Vagina (tissue), 2 donors: ENCODE measurements at places on chromosomes 11 and 22. TPM values are rescaled to one million over a fixed set of nuclear protein-coding genes. Genes with fewer than 3 reads are reported as not detected.
A peak's percentile ranks its signal among the peaks of the same experiment; 100 is the strongest.

DNA sequence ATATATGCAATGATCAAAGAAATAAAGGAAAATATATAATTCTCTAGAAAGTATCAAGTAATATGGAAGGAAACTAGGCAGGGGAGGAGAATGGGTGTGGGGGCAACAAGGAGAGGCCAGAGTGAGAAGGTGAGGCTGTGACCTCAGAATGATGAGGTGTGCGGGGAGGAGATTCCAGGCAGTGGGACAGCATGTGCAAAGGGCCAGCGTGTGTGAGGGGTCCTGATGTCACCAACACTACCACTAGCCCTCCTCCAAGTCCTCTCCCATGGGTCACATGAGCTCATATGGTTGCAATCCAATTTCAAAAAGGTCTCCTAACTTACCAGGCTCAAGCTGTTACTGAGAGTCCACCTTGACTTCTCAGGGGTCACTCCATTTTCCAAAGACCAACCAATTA is 463.9 kb downstream of the MN1 start:
- H3K36me3 ChIP-seq = no peaks in the 10 kb centered on the region
- H3K4me3 ChIP-seq = no peak overlapping the region
- no peaks in the 10 kb centered on the region for H3K27me3 ChIP-seq
- peak; percentile 60 for DNase-seq

FAT3 gene
- 9.6 TPM for total RNA-seq

DNA sequence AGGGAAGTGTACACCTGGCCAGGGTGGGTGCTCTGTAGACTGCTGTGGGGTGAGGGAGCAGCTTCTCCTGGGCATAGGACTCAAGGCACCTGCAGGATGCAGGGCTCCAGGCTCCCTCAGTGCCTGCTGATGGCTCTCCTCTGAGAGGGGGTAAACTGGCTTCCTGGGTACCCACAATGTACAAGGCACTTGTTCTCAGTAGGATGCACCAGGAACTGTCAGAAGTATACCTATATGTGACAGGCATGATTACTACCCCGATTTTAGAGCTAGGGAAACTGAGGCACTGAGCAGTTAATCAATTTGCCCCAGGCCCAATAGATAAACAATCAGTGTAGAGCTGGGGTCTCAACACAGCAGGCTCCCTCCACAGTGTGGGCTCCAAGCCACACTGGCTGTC is 31.4 kb upstream of the GNAZ start:
- no peaks in the 10 kb centered on the region for H3K4me1 ChIP-seq
- H3K27ac ChIP-seq = no peak overlapping the region
- no peaks in the 10 kb centered on the region for H3K27me3 ChIP-seq
- no peak for DNase-seq

DMC1 gene
- 12.3 TPM for total RNA-seq

GRCh38 chr22:42881982-42882656 is 25.0 kb upstream of the ARFGAP3 start:
- H3K36me3 ChIP-seq = peaks cover 64% of the 10 kb centered on the region
- no peaks in the 10 kb centered on the region for H3K27me3 ChIP-seq
- H3K4me1 ChIP-seq = no peaks in the 10 kb centered on the region

CALCA gene
- total RNA-seq = not detected

DNA sequence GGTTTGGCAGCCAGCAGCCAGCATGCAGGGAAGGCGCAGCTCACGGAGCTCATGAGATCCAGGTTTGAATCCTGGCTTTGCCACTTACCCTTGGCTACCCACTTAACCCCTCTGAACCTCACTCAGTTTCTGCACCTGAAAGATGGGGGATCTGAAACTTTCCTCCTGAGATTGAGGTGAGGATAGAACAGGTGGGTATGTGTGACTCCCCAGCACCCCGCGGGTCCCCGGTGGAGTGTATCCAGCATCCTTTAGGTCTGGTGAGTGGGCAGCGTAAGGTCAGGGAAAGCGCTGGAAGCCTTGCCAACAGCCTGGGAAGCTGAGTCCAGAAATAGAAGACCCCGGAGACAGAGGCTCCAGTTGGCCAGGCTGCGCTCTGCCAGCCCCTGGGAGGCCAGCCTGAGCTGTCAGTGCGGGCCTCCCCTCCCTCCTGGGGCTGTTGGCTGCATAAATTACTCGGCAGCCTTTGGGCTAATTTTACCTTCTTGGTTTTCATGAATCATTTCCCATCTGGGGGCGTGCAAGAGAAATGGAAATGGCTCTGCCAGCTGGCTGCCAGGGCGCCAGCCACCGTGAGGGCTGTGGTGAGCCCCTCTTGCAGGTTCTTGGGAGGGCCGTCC is 17.6 kb downstream of the PRDM11 start:
- H3K27ac ChIP-seq = no peak overlapping the region
- H3K36me3 ChIP-seq = no peaks in the 10 kb centered on the region
- no peak for DNase-seq
- H3K27me3 ChIP-seq = no peaks in the 10 kb centered on the region
- no peak overlapping the region for H3K4me3 ChIP-seq
- H3K4me1 ChIP-seq = peaks cover 57% of the 10 kb centered on the region
